ENCODE measurements at places on chromosomes 13 and 19. TPM values are rescaled to one million over a fixed set of nuclear protein-coding genes. Genes with fewer than 3 reads are reported as not detected.

EEF2 gene
- total RNA-seq, result 1,998 TPM

KIR2DL4 gene
- not detected for total RNA-seq

KLK13 gene
- total RNA-seq, result not detected

ZNF610 gene
- 5.5 TPM for total RNA-seq

FAM98C gene
- total RNA-seq, result 59.5 TPM

PRTN3 gene
- total RNA-seq, result not detected

PSG5 gene
- not detected for total RNA-seq

KCTD12 gene
- total RNA-seq, result 111 TPM

NCAN gene
- 1.2 TPM for total RNA-seq

ZNF682 gene
- total RNA-seq, result 4.3 TPM

CYP2A13 gene
- total RNA-seq, result not detected

SIX5 gene
- 37.5 TPM for total RNA-seq

SBK3 gene
- total RNA-seq, result 0.23 TPM

SLC17A7 gene
- total RNA-seq, result 0.40 TPM

CEACAM16 gene
- not detected for total RNA-seq

LIPE gene
- total RNA-seq, result 10.2 TPM

BCL3 gene
- 22.6 TPM for total RNA-seq

CYP4F3 gene
- 2.0 TPM for total RNA-seq

GJA3 gene
- 5.2 TPM for total RNA-seq

ZNF541 gene
- total RNA-seq, result 0.23 TPM

PET100 gene
- 7.7 TPM for total RNA-seq

ATP1A3 gene
- total RNA-seq, result 3.7 TPM

SWSAP1 gene
- 4.1 TPM for total RNA-seq

OR10H1 gene
- total RNA-seq, result 0.64 TPM

ELOF1 gene
- 47.8 TPM for total RNA-seq

RFXANK gene
- total RNA-seq, result 46.3 TPM

CACNG6 gene
- not detected for total RNA-seq

IZUMO2 gene
- not detected for total RNA-seq

CCNA1 gene
- not detected for total RNA-seq

VN1R2 gene
- 1.2 TPM for total RNA-seq

KLK15 gene
- total RNA-seq, result 4.0 TPM

ZNF433 gene
- 10.2 TPM for total RNA-seq

CEACAM20 gene
- 2.6 TPM for total RNA-seq

TEX29 gene
- not detected for total RNA-seq

EPSTI1 gene
- 8.0 TPM for total RNA-seq

LIM2 gene
- total RNA-seq, result not detected

KHSRP gene
- 277 TPM for total RNA-seq

MEGF8 gene
- 22.8 TPM for total RNA-seq

HCN2 gene
- total RNA-seq, result 0.14 TPM

RFPL4A gene
- not detected for total RNA-seq

LYL1 gene
- total RNA-seq, result 13.3 TPM

FOXA3 gene
- total RNA-seq, result 0.09 TPM

DHDH gene
- 12.6 TPM for total RNA-seq

CABP5 gene
- total RNA-seq, result not detected

KCNRG gene
- 3.9 TPM for total RNA-seq

CEACAM6 gene
- total RNA-seq, result 6.3 TPM

ZNF160 gene
- total RNA-seq, result 93.4 TPM

URAD gene
- not detected for total RNA-seq

ZNF737 gene
- total RNA-seq, result 22.1 TPM
